Trophoblast cell (in vitro differentiated cells and primary cell): ENCODE measurements at places on chromosomes 3 and 15.
A peak's percentile ranks its signal among the peaks of the same experiment; 100 is the strongest.

GRCh38 chr3:157063469-157063868, 96.5 kb downstream of the CCNL1 start:
- DNase-seq = no peak

GRCh38 chr3:182631183-182632076, 161.9 kb upstream of the ATP11B start:
- DNase-seq = no peak

- DNase-seq = peak; percentile 62
Observed at GRCh38 chr15:77097248-77097721, 26.4 kb upstream of the TSPAN3 start.

GRCh38 chr15:78055919-78056713, 21.4 kb downstream of the TBC1D2B start:
- DNase-seq = no peak

DNA sequence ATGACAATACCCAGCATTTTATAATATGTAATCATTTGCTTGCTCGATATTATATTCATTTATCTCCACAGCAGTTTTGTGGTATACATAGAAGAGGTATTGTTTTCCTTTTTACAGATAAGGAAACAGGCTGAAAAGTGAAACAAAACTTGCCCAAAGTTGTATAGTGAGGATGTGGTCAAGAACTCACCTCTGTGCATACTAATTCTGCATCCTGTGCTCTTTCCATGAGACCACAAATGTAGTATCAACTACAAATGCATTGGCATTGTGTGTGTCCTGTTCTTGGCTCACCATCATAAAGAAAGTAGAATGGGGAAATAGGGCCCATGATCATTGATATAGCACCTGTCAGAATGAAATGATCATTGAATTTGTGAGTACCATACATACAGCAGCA, 167.3 kb downstream of the NECTIN3 start:
- DNase-seq = no peak

DNA sequence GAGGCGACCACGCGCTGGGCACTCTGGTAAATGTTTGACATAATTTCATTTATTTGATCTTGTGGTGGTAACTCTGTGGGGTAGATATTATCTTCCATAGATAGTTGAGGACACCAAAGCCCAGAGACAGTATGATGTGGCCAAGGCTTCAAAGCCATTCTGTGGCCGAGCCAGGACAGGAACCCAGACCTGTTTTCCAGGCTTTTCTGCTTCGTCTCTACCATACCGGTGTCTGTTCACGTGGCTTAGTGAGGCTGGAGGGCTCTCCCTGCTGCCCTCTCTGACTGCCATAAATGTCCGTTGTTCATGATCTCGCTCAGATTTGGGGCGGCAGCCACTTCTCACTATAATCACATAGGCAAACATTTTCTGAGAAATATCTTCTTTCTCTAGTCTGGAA, 134.7 kb downstream of the PEX5L start:
- peak; percentile 10 for DNase-seq

GRCh38 chr3:119420196-119420595, 43.2 kb downstream of the TMEM39A start:
- DNase-seq = no peak

GRCh38 chr15:71272932-71273331, 157.7 kb downstream of the THSD4 start:
- DNase-seq = peak; percentile 79

- no peak for DNase-seq
Observed at GRCh38 chr3:132071043-132071442, 36.2 kb upstream of the CPNE4 start.

- DNase-seq = peak; percentile 77
Observed at GRCh38 chr3:173395073-173395411, 2.5 kb upstream of the NLGN1 start.

- DNase-seq = peak; percentile 25
Observed at GRCh38 chr3:197381371-197381770, 83.0 kb upstream of the DLG1 start.

GRCh38 chr3:31105438-31106077, 211.1 kb upstream of the GADL1 start:
- no peak for DNase-seq

GRCh38 chr3:87733671-87734367, 325.0 kb downstream of the CGGBP1 start:
- peak; percentile 75 for DNase-seq

DNA sequence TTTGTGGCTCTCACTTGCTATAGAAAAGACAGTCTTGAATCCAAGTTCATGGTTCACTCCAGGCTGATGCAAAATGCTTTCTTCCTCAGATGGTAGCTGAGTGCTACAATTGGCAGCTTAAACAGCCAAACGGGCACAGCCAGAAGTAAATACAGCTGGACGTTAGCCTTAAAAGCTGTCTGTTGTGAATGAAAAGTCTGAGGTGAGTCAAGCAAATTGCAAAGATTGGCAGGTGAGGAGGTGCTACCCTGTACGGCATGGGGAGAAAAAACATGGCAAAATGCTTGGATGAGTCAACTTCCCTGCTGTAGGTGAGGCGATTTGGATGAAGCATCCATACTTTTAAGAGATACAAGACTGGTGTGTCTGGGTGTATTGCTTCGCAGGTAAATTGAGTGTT, 40.5 kb downstream of the IL5RA start:
- DNase-seq = no peak

GRCh38 chr15:101501703-101502373, 12.3 kb upstream of the PCSK6 start:
- no peak for DNase-seq

GRCh38 chr3:45347315-45348000, 40.9 kb upstream of the LARS2 start:
- peak; percentile 55 for DNase-seq

DNA sequence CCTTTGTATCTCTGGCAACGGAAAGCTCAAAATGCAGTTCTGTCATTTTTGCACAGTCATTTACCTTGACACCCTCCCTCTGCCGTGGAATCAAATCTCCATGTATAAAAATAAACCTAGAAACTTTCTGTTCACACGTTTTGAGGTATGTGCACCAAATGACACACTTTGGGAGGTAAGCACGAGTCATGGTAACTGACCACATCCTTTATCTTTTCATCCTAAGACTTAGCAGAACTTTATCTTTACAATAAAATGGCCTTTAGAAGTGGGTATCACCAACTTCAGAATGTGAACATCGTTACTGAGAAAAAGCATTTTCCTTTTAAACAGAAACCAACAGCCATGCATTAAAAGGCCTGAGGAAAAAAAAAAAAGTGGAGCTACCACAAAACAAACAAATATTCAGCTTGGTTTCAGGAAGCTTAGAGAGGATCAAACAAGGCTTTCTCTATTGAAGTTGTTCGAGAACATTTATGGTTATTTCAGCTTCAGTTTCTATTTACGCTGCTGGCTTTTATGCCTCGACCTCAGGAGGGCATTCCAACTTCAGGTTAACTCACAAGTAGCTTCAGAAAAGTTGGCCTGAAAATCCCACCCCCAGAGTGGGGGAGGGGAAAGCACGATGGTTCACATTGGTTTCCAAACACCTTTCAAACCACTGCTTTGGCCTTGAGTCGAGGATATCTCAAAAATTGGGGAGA, 171.1 kb upstream of the ICE2 start:
- no peak for DNase-seq

DNA sequence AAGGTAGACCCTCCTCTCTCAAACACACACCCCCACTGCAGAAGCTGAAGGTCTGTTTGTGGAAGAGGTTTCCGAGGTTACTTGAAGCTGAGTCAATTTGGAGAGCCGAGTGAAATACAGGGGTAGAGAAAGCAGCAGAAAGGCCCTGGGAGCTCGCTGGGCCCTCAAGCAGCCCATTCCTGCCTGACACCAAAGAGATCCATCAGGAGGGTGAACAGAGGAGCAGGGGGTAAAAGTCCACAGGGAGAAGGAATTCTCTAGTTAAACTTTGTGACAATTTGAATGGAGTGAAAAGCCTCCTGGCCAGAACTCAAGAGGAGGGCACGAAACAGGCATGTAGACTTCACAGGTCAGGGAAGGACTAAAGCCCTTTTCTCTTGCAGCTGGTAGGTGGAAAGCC, 13.6 kb upstream of the SLC27A2 start:
- DNase-seq = no peak

GRCh38 chr3:127738192-127738840, 65.6 kb downstream of the ABTB1 start:
- peak; percentile 54 for DNase-seq

- no peak for DNase-seq
Observed at GRCh38 chr15:74394090-74394846, 26.8 kb upstream of the CYP11A1 start.

- no peak for DNase-seq
Observed at GRCh38 chr15:69272139-69272538, 26.6 kb upstream of the PAQR5 start.

- DNase-seq = no peak
Observed at GRCh38 chr15:43082509-43082908, 23.3 kb downstream of the UBR1 start.

GRCh38 chr3:23968463-23969184, 23.5 kb downstream of the NR1D2 start:
- no peak for DNase-seq

- DNase-seq = no peak
Observed at GRCh38 chr15:58553365-58553918, 121.7 kb downstream of the LIPC start.

DNA sequence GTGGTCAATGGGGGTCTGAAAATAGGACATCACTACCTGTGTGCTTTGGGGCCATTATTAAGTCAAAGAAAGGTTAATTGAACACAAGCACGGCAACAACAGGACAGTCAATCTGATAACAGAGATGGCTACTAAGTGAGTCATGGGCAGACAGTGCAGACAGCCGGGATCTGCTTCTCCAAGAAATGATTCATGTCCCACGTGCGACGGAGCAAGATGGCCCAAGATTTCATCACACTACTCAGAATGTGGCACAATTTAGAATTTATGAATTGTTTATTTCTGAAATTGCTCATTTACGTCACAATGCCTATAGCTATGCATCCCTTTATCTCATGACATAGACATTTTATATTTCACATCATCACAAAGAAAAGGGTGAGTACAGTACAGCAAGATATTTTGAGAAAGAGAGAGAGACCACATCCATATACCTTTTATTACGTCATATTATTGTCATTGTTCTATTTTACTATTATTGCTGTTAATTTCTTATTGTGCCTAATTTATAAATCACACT, 770.6 kb upstream of the NR2F2 start:
- peak; percentile 92 for DNase-seq

- DNase-seq = no peak
Observed at GRCh38 chr3:58625196-58625824, 41.3 kb downstream of the FAM3D start.

GRCh38 chr3:120442975-120443517, 7.7 kb downstream of the FSTL1 start:
- DNase-seq = no peak

DNA sequence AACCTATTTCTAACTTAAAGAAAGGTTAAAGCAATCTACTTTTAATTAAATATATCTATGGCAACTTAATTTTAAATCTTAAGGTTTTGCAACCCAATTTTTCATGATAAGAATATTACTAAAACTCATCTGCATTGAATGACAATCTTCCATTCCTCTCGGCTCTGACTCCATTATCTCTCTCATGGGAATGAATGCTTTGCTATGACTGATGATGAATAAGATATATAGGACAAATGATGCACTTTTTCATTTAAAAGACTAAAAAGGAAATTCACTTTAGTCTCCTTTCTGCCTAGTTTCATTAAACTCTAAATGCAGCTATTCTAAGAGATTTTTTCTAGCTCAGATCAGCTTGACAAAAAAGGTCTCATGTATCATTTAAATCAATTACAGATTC, 68.7 kb downstream of the GBE1 start:
- DNase-seq = no peak

DNA sequence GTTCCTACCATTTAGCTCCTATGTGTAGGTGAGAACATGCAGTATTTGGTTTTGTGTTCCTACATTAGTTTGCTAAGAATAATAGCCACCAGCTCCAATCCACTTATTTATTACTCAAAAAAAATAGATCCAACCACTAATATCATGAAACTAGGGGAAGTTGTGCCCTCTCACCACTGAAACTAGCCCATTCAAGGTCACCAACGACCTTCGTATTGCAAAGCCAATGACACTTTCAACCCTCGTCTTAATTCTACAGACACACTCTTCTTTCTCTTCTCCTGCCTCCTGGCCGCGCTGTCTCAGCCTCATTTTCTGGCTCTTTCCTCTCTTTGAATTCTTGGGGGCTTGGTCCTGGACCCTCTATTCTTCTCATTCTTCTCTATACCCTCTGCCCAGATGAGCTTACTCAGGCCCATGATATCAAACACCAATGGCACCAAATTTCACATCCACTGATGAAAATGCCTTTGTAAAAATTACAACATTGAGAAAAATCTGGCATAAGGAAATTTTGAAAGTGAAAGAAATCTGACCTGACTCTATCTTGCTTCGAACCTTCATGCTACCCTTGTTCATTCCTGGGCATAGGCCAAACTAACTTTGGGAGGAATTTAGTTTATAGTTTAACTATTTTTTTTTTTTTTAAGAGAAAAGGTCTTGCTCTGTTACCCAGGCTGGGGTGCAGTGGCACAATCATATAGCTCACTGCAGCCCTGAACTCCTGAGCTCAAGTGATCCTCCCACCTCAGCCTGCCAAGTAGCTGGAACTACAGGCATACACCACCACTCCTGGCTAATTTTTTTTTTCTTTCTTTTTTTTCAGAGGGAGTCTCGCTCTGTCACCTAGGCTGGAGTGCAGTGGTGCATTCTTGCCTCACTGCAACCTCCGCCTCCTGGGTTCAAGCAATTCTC, 25.4 kb upstream of the LIMD1 start:
- peak; percentile 52 for DNase-seq
